Activated CD8-positive, alpha-beta memory T cell treated with anti-CD3 and anti-CD28 coated beads for 24 hours (primary cell): ENCODE measurements at places on chromosomes 2 and 18.

- DNase-seq, result peak; percentile 89
Observed at GRCh38 chr2:28449488-28450395, 46.1 kb upstream of the PLB1 start.

- no peak for DNase-seq
Observed at GRCh38 chr2:53317861-53318260, 449.7 kb upstream of the CHAC2 start.

DNA sequence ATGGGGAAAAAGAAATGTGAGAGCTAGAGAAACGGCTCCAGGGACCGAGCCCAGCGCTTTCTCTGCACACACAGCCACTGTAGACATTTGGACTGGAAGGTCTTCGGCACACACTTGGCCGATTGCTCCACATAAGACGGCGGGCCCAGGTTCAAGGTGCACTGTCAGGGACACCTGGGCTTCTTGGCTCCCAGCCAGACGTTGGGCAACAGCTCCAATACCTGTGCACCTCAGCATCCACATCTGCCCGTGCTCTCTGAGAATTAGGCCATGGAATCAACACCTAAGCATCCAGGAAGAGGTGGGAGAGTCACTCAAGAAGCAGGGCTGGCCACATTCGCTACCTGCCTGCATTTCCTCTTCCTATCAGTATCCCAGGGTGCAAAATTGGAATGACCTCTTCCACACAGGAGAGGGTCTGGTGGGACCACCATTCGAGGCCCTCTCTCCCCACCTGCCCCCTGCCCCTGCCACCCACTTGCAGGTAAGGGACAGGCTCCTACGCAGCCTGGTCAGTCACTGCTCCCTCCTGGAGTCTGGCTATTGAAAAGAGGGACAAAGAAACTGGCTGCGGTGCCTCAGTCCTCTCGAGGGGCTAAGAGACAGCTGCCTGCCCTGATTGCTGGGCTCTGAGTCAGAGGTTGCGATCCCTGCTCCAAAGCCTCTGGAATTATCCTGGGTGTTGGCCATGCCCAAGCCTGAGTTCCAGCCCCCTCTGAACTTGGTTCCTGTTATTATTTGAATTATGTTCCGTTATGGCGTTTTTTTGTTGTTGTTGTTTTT is 40.1 kb upstream of the TAF1B start:
- DNase-seq, result no peak

DNA sequence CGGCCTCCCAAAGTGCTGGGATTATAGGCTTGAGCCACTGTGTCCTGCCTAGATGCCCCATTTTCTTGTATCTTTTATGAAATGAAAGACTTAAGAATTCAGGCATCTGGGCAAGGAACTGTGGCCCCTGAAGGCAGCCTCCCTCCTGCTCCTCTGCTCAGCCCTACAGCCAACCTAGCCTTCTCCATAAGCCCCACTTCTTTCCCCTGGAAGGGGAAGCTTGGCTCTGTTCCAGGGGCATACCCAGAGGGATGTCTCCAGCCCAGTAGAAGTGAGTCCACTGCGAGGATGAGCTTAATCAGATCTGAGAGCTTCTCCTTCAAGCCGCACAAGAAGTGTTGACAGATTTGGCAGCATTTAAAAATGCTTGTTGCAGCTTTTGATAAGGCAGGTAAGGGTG is 39.7 kb downstream of the RHOB start:
- no peak for DNase-seq

DNA sequence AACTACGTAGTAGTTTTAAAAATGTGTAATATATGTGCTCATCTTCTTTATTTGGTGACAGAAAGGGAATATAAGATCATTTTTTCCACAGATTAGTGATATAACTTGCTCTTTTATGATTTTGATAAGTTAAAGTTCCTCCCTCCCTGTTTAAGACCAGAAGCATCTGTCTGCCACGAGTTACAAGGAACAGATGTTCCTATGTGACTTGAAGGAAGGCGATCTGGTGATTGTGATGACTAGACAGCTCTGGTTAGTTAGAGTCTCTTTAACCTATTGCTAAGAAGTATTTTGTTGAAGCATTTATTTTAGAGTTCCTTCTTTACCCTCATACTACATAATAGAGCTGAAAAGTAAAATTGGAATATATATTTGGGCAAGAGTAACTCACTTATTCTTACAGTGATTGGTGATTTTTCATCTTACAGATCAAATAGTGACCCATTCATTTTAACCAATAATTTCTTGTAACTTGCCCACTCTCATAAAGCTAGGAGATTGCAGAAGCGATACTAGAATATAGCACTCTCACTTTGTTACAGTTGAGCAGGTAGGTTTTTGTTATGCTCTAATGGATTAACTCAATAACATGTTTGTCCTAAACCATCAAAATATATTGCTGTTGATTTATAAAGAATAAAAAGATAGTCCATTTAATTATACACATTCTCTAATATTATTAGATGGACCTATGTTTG is 218.7 kb downstream of the SLC4A10 start:
- DNase-seq, result no peak

- peak; percentile 15 for DNase-seq
Observed at GRCh38 chr2:100692906-100693305, 127.0 kb upstream of the NPAS2 start.
